ELF-1 (cell line): ENCODE measurements at places on chromosomes 6 and 20.

GRCh38 chr6:103119056-103119455, 1725.5 kb downstream of the GRIK2 start:
- DNase-seq: no peak

DNA sequence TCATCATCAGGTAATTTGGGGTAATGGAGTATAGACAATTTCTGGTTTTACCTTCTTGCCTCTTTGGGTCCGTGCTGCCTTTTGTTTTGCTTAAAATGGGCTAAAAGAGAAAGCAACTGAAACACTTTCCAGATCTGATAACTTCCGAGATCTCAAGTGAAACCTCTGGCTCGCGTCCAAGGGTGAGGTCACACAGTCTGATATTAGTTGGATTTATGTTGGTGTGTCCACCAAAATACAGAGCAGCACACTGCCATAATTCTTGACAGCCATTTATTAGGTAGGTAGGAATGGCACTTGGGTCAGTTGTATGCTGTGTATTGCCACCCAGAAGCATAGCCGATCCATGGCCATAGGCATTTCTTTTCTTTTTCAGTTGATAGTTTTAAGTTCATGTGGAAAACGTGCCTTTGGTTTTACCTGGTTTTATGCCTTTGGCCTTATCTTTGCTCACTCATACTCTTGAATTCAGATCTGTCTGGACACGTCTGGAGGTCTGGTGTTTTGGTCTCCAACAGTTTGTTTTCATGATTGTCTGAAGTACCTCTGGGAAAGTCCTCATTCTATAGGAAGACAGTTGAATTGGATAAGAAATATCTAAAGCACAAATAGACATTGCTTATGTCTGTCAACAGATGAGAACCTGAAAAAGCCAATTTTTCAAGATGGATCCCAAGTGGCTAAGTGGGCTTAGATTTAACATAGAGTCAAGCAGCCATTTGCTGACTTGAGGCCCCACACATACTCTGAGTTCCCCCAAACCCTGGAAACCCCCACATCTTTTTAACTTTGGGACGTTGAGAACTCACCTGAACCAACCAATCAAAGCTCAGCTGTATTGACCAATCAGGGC, 320.8 kb downstream of the SOX4 start:
- DNase-seq: no peak

DNA sequence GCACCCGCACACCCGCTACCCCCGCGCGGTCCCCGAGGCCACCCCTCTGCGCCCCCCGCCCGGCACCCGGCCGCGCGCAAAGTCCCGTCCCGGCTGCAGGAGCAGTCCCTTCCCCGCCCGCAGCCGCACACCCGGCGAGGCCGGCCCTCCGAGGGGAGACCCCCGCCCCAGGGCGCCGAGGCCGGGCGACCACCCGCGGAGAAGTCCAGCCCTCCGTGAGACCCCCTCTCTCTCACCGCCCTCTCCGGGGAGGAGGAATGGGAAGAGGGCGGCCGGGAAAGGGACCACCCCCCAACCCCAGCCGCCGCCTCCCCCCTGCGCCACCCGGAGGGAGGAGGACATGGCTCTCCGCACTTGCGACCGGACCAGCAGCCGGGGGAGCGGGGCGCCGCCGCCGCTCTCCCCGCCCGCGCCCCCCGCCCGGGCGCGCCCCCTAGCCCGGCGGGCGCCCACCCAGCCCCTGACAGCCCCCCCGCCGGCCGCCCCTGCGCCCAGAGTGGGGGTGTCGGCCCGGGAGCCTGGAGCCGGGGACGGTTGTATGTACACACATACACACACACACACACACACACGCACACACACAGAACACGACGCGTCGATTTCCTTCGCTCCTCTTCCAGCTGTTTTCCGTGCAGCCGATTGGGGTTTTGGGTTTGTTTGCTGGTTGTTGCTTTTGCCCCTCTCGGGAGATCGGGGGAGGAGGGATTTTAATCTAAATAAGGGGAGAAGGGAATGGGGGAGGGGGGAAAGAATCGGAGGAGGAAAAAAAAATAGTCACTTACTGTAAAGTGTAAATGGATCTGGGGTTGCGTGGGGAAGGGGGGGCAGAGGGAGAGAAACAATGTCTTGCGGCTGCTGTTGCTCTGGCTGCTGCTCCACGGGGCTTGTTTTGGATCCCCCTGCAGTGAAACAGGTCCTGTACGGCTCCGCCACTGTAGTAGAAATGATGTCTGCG, at the start of gene ATXN1:
TSS of gene ATXN1 (minus strand) at position 945 of the 955 bp plus-strand sequence.
- DNase-seq: peak; percentile 32

DNA sequence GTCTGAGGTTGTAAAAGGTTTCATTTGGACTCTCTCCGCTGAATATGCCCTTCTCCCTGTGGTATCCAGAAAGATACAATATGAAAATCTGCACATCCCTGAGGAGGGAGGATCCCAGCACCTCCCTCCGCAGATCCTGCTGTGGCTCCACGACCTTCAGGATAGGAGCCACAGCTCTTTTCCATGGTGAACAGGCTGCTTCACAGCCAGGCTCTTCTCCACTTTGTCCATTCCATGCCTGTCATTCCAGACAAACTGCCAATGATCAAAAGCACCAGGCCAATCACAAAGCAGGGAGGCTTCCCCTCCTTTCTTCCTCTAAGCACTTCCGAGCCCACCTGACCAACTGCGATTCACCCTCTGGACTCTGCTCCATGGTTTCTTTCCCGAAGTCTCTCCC, 339.8 kb downstream of the ESR1 start:
- DNase-seq: no peak

DNA sequence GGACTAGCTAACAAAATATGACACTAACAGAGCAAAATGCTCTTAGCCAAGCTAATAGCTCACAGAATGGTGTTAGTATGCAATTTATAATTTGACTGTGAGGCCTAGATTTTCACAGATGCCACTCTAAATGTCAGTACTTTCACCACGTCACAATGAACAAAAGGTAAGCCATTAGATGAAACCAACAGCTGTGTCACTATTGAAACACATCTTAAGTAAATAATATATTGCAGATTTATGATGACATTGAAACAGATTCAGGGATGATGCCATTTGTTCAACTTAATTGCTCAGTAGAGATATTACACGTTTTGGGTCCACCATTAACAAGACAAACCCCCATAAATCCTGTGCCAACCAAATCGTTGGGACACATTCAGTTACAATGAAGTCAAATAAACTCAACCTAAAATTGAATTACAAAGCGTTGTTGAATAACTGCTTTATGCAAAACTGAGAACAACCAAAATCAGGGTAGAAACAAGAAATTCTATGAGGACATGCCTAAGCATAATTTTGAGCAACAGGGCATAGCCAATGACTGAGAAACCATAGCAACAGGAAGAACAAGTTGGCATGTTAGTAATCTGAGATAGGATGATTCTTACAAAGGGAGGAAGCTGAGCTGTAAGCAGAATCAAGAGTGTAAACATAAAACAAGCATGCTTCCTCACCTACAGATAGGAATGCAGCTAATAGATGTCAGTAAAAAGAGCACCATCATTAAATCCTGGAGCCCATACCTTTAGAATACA, 85.6 kb upstream of the KHDRBS2 start:
- no peak for DNase-seq

- DNase-seq: no peak
Observed at GRCh38 chr6:3314176-3314575, 55.4 kb downstream of the PSMG4 start.

- DNase-seq: no peak
Observed at GRCh38 chr6:128827675-128828464, 55.1 kb upstream of the LAMA2 start.

- peak; percentile 91 for DNase-seq
Observed at GRCh38 chr20:56343861-56344381, 14.9 kb upstream of the FAM210B start.

- no peak for DNase-seq
Observed at GRCh38 chr6:15484140-15484539, 178.7 kb downstream of the DTNBP1 start.

GRCh38 chr6:125393449-125393858, 91.7 kb upstream of the HDDC2 start:
- DNase-seq: no peak

DNA sequence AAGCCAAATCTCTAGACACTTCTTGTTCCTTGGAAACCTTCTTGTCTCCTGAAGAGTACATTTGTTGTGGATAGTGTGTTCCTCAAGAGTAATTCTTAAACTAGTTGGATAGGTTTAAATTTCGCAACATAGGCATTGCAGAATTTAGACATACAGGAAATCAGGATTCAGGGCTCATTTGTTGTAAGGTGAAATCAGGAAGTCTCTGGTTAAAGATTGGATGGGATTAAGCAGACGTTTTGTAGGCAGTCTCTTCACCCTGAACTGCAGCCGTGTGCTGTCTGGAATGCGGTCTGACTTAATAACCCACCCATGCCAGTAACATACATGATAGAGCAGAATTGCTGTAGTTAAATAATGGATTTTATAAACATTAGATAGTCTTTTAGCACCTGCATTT, 21.7 kb downstream of the HIVEP1 start:
- no peak for DNase-seq

GRCh38 chr20:11401988-11402387, 515.7 kb upstream of the BTBD3 start:
- DNase-seq: no peak

GRCh38 chr6:158500016-158500735, 59.7 kb upstream of the TMEM181 start:
- DNase-seq: no peak

DNA sequence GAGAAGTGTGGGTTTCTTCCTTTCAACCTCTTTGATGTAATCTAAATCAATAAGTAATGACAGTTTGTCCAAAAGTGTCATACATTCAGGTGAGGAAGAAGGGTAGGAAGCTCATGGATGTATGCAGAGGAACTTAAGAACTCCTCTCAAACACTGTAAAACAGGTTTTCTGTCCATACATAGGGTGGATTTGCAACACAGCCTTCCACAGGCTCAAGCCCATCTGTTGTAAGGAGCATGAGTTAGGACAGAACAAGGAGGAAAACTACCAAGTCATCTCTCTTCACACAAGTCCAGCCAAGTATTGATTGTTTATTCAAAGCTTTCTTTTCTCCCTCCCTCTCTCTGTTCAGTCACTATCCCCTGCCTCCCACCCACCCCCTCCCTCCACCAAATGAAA, 49.0 kb upstream of the CDYL start:
- DNase-seq: no peak

DNA sequence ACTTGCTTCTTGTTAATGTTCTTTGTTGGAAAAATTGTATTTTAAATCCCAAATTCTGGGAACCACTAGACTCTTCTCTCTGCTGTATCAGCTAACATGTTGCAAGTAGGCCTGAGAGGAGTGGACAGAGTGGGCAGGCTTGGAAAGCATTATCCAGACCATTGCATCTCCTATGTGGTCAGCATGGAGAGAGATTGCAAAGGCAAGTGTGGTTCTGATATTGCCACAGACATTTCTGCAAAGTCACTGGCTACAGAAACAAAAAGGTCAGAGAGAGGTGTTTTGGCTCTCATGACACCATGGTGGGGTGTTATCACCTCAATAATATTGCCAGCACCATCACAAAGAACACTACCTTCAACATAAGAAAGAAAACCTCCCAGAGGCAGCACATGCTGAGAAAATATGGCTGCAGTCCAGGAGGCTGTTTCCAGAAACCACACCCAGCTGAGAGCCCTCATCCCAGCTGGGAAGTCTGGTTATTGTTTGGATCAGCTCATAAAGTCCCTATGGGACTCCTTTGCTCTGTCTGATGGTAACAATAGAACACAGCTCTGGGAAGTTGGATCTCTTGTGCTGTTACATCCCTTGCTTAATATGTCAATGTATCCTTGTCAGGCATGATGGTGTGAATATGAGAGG, 78.2 kb upstream of the TBX18 start:
- no peak for DNase-seq

DNA sequence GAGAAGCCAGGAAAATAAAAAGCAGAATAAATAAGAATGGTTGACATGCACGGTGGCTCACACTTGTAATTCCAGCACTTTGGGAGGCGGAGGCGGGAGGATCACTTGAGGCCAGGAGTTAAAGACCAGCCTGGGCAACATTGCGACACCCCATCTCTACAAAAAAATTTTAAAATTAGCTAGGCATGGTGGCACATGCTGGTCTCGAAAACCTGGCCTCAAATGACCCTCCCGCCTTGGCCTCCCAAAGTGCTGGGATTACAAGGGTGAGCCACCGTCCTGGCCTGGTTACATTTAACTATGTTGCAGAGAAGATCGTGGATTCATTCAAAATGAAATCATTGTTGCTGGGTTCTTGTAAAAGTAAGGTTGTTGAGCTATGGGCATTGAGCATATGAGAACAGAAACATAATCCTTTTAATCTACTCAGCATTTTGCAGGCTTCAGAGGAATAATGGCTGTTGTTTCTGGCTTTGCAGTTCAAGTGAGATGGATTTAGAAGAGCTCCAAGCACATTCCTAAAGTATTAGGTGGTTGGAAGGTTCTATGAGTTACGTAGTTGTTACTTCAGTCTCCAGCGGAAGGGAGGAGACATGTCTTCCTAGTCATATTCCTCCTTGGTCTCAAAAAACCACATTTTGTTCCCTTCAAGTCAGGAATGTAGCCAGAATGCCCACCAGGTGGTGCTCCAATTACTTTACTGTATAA, 45.6 kb upstream of the RAB23 start:
- DNase-seq: peak; percentile 50

GRCh38 chr6:82239597-82239996, 7.9 kb downstream of the IBTK start:
- DNase-seq: no peak

GRCh38 chr6:157821342-157822033, 1.6 kb upstream of the SNX9 start:
- no peak for DNase-seq

DNA sequence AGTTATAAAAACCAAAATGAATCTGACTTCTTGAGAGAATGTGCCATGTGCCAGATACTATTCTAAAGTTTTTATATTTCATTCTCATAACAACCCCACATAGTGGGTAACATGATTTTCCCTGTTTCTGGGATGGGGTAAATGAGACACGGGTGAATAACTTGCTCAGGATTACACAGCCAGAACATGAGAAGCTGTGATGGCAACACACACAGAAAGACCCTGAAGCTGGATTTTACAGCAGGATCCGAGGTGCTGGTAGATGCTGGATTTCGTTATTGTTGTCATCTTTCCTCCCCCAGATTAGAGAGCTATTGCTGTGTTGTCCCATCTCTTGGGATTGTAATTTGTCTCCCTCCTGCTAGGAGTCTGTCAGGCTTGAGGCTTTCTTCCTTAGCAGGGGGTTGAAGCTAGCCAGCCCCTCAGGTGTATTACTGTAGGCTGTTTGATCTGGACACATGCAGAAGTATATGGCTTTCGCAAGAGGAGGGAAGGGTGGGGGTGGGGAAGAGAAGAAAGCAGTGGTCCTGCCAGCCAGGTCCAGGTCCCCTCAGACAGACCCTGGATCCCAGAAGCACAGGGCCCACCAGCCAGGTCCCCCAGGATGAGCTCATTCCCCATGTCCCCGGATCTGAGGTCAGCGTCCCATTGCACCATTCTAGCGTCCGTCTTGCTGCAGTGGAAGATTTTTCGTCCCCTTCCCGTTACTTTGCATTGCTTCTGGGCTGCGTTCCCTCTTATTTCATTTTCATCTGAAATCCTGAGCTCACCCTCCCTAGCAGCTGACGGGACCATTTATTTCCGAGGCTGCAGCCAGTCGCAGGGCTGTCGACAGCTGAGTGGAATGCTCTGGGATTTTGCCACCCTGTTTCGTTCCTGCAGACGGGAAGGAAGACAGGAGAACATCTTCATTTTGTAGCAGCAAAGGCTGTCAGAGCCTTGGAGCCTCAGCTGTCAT, 7.3 kb upstream of the KCNG1 start:
- no peak for DNase-seq
